T-cell (primary cell): ENCODE measurements at places on chromosomes 16 and 17.
A peak's percentile ranks its signal among the peaks of the same experiment; 100 is the strongest.

- DNase-seq = peak; percentile 73
Measured at GRCh38 chr17:80899402-80900268, 92.0 kb upstream of the CHMP6 start.

DNA sequence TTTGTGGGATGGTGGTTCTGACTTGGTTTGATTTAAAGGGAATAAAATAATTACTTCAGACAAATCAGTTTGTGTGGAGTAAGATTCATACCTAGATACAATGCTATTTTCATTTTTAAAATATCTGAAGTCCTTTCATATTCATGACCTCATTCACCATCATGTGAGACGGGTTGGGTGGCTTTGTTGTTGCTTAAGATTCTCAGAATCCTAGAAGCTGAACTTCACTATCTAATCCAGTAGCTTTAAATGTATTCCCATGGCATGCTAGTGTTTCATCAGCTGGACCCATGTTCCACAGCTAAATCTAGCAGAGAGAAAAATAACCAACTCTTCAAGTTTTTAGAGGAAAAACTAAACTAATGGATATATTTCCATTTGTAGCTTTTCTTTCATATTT, 2.7 kb upstream of the AMFR start:
- DNase-seq = no peak

GRCh38 chr17:38848557-38848891, 5.0 kb downstream of the RPL23 start:
- no peak for DNase-seq

DNA sequence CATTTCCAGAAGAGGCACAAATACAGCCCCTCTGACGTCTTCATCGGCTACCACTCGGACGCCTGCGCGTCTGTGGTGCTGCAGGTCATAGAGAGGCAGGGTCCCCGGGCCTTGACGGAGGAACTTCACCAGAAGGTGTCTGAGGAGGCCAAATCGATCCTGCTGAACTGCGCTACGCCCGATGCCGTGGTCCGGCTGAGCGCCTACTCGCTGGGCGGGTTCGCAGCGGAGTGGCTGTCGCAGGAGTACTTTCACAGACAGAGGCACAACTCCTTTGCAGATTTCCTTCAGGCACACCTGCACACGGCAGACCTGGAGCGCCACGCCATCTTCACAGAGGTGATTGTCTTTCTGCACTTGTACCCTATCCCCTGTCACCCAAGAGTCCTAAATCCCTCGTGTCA, 67.0 kb upstream of the ENDOV start:
- no peak for DNase-seq

DNA sequence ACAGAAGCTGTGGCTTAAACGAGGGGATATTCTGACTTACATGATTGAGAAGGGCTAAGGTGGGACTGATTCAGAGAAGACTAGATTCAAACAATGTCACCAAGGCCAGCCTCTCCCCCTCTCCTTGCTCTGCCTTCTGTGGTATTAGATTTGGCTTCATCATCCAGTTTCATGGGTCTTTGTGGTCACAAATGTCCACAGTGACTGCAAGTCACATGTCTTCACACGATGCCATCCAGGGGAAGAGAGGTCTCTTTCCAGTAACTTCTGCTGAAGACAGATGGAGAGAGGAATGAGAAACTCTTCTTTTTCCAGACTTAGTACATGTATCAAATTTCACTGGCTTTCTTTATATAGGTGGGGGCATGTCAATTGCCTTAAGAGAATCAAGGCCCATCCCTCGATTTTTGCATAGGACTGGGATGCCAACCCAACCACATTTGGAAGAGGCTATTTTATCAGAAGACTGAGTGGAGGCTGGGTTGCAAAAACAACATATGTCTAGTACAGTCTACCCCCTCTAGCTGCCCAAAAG, 57.3 kb upstream of the HNF1B start:
- no peak for DNase-seq

GRCh38 chr17:57685499-57686132, 59.5 kb downstream of the CCDC182 start:
- no peak for DNase-seq

DNA sequence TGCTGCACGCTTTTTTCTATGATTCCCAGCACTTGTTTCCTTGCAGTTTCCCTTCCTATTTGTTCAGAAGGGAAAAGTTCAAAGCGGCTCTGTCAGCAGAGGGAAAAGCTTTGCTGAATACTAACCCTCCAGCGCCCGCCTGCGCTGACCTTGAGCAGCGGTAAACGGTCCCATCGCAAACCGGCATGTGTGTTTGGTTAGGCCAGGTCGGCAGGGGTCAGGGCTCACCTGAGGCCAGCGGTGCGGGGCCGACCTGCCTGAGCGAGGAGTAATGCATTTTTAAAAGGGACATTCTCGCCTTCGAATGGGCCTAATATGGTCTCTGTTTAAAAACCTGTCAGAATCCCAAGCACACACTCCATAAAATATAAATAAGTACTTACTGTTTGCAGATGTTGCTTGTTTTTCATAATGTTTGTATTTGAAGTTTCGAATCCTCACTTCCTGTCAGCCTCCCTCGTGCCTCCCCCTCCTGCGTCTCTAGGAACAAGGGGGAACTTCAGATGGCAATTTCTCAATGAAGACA, 110.1 kb downstream of the IRX3 start:
- no peak for DNase-seq

DNA sequence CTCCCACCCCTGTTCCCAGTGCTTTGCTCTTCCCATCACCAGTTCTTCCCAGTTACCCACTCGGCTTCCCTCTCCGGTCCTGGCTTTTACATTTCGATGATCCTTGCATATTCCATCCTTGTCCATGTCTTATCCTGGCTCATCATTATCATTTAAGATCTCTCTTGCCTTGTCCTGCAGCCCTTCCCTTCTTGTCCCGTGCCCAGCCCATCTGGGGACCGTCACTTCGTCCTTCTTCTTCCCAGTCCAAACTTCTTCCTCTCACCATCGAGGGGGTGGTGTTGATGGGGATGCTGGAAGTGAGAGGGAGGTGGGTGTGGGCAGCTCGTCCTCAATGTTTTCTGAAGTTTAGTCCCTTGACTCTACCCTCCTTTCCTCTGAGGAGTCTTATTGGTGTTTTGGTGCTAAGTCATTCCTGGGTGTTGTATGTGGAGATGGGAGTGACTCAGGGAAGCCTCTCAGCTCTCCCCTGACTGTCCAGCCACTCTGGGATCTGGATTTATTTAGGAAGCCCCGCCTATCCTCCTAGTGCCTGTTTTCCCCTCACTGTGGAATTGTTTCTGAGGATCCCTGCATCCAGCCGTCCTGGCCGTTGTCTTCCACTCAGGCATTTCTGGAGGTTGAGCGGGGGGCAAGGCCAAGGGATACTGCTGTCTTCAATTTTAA, 975 bp downstream of the SNX29 start:
- DNase-seq = no peak

DNA sequence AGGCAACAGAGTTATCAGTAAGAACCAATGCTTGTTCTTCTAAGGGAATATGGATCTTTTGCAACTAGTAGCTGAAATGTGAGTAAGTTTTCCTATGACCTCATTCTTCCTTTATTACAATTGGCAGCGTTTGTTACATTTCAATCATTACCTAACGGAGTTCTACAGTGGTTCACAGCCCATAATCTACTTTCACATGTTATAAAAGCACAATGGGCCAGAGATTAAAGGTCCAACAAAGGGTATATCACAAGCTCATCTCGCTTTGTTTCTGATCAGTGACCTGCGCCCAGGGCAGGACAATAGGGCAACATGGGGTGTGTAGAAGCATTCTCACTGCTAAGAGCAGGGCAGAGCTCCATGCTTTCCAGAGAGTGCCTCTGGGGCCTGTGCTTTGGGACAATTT, 279.9 kb upstream of the DYNLRB2 start:
- DNase-seq = no peak

- no peak for DNase-seq
Measured at GRCh38 chr17:78976907-78977680, 2.6 kb downstream of the LGALS3BP start.

DNA sequence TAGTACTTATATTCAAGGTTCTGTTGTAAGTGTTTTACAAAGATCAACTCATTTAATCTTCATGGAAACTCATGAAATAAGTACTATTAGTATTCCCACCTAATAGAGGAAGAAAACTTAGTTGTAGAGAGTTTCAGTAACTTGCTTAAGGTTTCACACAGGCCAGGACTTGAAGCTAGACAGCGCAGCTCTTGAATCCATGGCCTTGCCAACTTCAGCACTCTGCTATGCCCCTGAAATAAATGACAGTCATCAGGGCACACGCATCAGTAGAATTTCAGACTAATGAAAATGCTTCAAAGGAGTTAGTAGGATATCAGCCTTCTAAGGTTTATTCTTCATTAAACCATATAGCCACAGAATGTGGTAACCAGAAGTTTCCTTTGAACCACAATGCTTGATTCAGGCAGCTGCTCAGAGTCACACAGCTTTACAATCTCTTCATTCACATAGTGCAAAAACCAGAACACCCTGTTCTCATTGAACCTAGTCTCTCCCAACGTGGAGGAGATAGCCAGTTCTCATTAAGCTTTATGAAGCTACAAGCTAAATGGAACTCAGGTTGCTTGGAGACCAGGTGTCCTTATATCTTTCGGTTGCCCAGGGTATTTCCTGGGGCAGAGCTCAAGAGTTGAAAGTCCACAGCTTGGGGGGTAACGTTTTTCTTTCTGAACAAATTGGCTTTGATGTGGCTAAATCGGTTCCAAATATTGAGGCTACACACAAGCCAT, 39.7 kb downstream of the KCNJ2 start:
- no peak for DNase-seq

DNA sequence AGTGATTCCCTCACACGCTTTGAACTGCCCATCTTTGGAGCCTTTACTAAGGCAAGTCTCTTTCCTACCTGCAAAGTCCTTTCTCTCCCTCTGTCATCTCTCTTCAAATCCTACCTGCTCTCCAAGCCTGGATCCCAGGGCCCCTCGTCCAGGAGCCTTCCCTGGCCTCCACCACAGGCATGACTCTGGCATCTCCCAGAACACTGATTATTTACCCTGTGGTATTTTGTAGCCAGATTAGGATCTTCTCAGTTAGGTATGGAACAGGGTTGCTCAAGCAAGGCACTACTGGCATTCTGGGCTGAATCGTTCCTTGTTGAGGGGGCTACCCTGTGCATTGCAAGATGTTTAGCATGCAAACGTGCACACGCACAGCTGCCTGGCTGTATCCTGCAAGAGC, 31.9 kb upstream of the POLR3E start:
- DNase-seq = no peak

DNA sequence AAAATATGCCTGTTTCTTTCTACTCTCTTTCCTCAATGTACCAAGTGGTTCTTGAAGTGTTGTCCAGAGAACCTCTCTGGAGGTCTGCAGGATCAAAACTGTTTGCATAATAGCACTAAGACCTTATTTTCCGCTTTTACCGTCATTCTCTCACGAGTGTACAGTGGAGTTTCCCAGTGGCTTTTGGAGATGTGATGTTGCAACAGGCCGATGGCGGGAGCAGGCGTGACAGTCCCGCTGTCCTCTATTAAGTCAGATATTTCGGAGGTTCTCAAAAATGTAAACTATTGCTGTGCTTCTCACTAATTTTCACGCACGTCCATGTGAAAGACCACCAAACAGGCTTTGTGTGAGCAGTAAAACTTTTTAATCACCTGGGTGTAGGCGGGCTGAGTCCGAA, 8.3 kb upstream of the GPRC5B start:
- DNase-seq = no peak

DNA sequence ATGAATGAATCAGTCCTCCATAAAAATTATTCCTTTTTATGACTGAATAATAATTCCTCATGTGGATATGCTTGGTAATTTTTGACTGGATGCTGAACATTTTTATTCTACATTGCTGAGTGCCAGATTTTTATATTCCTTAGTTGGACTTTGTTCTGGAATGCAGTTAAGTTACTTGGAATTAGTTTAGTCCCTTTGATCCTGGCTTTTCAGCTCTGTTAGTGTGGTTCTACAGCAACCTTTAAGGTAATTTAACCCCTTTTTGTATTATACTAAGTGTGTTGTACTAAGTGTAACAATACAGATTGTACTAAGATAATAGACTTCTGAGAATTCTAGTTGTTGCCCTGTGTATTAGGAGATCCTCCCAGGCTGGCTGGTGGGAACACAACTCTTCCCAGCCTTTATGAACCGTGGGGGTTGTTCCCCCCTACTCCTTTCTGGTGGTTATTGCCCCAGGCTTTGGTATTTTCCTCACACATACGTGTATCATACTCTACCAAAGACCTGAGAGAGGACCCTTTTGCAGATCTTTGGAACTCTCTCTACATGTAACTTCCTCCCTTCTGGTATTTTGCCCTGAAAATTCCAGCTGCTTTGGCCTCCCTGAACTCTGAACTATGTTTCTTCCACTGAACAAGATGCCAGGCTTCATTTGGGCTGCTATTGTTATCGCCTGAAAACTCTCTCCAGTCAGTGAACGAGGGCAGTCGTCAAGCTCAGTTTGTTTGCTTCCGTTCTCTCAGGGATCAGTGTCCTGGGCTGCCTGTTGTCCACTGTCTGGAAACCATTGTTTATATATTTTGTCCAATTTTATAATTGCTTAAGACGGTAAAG, 30.5 kb downstream of the TANGO6 start:
- DNase-seq = no peak

GRCh38 chr16:66467611-66468010, 40.5 kb downstream of the BEAN1 start:
- DNase-seq = no peak

DNA sequence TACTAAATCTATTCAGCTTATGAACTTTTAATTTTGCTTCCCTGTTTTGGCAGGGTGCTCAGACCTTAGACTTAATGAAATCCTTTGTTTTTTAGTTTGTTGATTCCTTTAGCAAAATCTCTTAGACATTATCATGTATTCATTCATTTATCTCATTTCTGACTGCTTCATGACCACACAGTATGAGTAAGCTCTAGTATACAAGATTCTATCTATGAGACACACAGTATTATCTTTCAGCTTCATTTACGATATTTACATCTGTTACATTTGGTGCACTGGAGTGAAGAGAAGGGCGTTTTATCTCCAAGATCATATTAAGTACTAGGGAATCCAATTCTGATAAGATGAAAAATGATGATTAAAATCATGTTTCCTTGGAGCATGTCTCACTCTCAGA, 448.1 kb upstream of the CA10 start:
- DNase-seq = no peak

DNA sequence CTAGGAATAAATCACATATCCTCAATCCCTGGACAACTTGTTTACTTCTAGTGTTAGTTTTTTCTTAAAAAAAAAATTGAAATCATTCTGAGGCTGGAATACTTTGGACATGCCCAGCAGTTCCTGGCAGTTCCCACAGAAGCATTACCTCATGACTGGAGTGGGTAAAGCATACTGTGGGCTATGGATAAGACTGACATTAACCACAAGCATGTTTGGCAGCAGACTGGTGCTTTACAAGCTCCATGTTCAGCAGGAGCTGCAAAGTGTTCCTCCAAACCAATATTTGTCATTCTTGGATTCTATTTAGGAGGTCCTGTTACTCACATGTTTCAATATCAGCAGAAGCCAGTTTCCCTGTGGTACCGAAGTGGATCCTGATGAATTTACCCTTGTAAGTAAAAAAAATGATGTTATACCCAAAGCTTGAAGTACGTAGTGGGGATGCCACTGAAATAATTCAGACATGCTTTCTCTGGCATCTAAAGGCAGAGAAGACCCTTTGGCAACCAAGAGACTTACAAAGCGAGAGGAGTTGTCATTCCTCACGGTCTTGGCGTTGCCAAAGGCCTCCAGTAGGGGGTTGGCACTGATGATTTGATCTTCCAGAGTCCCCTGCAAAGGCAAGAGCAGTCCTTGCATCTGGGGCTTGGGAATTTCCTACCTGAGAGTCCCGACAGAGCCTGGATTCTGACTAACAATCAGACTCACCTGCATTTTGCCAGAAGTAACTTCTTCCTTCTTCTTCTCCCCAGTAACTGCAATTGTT, 4.9 kb downstream of the MYH1 start:
- no peak for DNase-seq

- DNase-seq = no peak
Measured at GRCh38 chr17:57914273-57915142, 40.7 kb downstream of the CUEDC1 start.
